Ureter (tissue), 1 donor: ENCODE measurements at places on chromosomes 3 and 15.

DNA sequence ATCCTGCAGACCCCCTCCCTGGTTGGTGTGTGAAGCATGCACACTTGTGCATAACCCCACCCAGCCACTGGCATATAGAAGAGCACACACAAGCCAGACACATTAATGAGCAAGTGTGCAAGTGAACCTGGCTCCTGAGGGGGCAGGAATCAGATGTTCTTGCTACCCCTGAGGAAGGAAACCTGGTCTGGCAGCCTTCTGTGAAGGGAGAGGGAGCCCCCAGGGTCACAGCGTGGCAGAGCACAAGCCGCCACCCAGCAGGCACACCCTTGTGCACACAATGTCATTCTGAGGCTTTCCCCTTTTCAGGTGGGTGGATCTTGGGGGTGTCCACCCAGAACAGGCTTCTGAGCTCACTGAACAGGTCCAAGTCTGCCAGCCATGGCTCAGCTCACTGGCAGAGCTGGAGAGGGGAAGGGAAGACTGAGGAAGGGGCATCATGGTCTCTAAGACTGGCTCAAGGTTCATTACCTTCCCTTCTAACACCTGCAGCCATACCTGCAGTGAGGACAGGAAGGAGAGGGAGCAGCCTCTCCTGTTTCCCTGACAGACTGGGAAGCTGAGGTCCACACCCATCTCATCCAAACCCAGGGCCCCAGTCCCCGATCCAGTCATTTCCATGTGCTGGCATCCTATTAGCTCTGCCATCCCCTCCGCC lies 31.6 kb upstream of the SEMA3F start:
- DNase-seq: no peak

GRCh38 chr15:45180201-45180600 lies 7.6 kb downstream of the SHF start:
- DNase-seq: no peak

GRCh38 chr3:29186982-29187725 lies 93.7 kb upstream of the RBMS3 start:
- no peak for DNase-seq

DNA sequence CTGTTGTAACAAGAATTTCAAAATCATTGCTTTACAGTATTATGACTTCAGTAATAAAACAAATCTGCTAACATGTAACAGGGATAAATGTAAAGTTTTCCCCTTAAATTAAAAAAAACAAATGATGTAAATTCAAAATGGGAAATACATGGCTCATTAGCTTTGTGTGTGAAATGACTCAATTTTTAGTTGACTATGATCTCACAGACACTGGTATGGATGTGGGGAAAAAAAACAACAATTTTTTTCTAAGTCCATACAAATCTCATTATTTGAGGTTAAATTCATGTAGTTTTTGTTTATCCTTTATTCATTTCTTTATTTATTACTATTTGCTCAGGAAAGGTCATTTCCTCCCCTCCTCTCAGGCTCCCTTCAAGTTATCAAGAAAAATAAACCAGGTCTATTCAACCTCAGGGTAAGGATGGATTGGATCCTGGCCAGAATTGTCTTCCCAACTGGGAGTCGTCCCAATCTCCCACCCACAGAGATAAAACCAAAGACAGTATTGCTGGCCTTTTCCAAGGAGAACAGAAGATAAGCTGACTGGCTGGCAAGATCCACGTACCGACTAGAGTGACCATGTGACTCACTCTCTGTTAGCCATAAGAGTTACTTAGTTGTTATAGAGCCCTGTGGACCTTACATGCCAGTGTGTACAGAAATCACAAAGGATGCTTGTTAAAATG lies 373.3 kb downstream of the GAP43 start:
- DNase-seq: no peak

DNA sequence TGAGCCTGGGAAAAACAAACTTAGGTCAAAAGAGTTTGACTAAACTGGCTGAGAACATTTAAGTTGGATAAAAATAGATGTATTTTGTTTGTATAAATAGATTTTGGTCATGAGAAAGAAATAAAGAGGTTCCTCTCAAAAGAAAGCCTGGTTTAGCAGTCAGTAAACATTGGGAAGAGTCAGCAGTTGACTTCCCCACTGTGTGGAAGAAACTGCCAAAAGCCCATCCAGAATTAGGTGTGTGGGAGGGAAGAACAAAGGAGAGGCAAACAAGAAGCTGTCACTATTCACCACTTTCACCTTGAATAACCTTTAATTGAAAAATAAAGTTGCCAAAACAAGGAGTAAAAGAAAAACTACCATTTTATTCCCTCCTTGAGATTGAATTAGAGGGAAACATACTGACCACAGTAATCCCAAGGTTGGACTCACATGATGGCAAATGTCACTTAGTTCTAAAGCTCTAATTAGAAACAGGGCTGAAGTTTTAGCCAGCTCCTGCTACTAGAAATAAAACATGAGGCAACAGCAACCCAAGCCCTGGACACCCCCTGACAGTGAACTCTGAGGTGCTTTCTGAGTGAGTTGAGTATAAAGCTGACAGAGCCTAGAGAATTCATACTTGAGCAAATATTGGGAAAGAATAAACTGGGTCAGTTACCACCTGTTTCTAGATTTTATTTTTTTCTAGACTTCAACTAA lies 139.3 kb downstream of the SERPINI1 start:
- no peak for DNase-seq

DNA sequence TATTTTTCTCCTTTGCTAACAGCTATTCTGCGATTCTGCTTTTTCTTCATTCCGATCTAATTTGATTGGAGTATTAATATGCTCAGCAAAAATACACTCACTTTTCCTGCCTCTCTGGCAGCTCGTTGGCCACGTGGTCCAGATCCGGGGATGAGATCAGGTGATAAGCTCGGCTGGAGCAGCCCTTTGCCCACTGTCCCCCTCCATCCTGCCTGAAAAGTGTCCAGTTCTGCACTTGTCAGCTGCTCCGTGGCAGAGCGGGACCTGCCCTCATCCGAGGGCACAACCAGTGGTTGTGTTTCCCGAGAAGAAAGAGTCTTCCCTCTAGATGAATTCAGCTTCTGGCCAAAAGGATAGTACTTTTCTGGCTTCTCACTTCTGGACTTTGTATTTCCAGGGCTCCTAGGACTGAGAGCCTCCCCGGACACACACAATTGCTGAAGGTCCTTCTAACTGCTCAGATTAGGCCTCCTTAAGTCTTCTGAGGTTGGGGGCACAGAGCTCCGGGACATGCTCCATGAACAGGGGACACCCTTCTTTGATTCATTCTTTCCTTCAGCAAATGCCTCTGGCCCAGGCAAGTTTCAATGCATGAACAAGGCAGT lies 103.9 kb upstream of the ALDH1A3 start:
- no peak for DNase-seq

DNA sequence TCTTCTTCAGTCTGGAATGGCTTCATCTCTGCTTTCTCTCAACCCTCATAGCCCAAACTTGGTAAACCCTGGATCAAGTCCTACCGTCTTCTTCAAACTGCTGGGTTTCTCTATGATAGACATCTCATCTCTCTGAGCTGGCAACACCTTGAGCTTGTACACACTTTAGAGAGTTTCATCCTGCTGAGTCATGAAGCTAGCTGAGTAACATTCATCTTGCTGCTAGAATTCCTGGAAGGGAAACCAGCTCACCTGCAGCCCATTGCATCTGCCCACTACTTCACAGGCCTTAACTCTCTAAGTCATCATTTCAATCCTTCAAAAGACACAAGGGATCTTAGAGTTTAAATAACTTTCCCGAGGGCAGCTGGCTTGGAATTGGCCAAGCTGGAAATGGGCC lies 175.5 kb upstream of the RORA start:
- DNase-seq: no peak

DNA sequence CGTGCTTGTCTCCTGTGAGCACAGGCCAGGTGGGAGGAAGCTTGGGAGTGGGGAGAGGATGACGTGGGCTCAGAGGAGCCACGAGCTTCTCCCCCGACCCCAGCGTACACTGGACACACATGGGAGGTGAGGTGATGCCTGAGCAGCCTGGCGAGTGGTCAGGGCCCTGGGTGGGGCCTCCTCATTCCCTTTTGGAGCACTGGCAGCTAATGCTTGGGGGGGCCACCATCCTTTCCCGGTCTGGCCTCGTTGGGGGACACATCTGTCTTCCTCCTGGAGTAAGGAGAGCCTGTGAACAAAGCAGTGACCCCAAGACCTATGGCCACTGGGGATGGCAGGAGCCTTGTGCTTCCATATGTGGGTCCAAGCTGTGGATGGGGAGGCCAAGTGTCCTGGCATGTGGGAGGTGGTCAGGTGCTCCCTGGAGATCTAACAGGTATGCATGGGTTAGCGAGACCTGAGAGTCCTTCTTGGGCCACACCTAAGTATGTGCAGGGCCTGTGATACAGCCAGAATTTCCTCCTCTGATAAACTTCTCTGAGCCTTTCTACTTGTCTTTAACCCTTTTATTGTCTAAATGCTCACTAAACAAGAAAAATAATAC lies 9.5 kb downstream of the KLF13 start:
- no peak for DNase-seq
